ENCODE measurements at places on chromosomes 4 and X.

- DNase-seq, result peak; percentile 76
Measured at GRCh38 chr4:41216294-41217019, 2.1 kb upstream of the APBB2 start.

DNA sequence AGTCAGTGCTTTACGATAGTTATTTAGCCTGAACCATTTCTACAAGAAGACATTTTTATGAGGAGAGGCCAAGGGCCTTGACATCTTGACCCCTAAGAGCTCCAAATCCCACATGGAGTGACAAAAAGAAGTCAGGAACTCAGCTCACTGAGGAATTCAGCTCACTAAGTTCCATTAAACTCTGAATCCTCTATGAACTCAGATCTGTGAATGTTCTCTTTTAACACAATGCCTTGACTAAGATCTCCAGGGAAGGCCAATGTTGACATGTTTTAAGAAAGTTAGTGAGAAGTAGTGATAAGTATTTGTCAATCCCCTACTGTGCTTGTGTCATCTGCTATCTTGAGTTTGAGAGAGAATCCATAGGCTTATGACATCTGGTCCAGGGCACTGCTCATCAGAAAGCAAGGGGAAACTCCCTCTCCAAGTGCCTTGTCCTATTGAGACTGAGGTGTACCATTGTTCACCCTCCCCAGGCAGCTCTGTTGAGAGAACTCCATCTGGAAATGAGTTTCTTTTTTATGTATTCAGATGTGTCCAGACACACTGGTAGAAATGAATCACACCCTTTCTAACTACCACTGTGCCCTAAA lies 68.7 kb upstream of the PCDH19 start:
- DNase-seq, result no peak

DNA sequence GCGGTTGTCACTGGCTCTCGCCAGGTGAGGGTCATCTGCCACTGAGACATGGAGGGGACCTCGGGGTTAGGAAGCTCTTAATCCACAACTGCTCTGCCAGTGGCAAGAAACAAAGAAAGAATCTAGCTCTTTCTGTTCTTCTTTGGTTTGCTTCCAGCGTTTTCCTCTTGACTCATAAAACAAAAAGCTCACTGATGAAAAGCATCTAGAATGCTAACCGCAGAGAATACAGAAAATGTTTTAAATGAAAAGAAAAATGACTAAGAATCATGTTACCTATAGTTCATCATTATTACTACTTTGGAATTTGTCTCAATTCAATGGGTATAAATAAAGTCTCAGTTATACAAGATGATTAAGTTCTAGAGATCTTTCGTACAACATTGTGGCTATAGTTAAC lies 274.8 kb upstream of the TENM3 start:
- DNase-seq, result no peak

DNA sequence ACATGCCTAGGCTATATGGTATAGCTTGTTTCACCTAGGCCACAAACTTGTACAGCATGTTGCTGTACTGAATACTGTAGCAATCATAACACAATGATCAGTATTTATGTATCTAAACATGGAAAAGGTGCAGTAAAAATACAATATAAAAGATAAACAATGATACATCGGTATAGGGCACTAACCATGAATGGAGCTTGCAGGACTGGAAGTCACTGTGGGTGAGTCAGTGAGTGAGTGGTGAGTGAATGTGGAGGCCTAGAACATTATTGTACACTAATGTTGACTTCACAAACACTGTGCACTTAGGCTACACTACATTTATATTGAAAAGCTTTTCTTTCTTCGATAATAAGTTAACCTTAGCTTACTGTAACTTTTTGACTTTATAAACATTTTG lies 45.6 kb upstream of the ANK2 start:
- no peak for DNase-seq

DNA sequence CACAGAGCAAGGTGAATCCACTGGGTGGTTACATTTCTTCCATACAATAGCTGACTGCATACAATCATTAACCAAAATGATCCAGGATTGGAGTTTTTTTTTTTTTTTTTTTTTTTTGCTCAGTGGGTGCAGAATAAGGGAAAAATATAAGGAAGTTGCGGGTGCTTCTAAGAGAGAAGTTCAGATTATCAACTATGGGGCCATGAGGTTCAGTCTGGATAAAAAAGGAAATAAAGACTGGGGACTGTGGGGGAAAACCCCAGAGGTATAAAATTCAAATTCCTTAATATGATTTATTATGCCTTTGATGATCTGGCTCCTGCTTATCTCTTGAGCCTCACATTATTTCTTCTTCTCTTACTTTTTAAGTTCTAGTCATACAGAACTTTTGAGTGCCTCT lies 5.9 kb upstream of the EIF1AX start:
- DNase-seq, result no peak

All from dermis blood vessel endothelial cell (primary cell).